ENCODE measurements at places on chromosomes 1 and 21. TPM values are rescaled to one million over a fixed set of nuclear protein-coding genes. Genes with fewer than 3 reads are reported as not detected.

Gene SYPL2
- 9.2 TPM for total RNA-seq

Gene CA6
- not detected for total RNA-seq

Gene VAMP3
- total RNA-seq, result 119 TPM

Gene OLIG2
- total RNA-seq, result not detected

DNA sequence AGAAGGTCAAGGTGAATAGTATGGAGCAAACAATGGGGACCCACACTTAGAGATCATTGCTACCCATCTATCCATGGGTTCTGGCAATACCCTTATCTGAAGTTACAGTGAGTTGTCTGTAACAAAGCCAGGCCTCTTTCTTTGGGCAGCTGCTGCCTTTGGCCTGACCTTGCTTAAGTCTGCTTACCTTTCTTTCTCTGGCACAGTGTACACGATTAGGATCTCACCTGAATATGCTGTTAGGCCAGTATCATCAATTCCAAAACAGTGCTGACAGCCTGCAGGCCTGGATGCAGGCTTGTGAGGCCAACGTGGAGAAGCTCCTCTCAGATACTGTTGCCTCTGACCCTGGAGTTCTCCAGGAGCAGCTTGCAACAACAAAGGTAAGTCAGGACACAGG, 132.9 kb upstream of the BMP8A start:
- no peak for DNase-seq

GRCh38 chr1:169529068-169529642, 43.4 kb upstream of the SLC19A2 start:
- DNase-seq, result no peak

DNA sequence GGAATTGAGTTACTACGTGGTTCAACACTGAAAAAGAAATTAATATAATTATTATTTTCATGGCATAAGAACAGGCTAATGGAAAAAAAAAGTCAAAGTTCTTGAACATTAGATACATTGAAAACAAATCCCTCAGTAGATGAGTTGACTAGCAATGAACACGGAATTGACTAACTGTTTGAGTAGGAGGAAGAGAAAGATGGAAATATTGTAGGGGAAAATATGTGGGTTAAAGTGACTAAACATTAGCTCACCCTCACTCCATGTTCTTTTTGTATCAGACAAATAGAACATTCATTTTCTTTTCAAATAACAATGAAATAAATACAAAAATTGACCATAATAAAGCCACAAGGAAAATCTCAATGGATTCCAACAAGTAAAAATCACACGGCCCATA, 84.3 kb downstream of the KCNK2 start:
- no peak for DNase-seq

GRCh38 chr1:245380790-245381535, 226.2 kb downstream of the KIF26B start:
- DNase-seq, result no peak

- DNase-seq, result peak; percentile 72
Measured at GRCh38 chr1:244599937-244600350, 53.0 kb upstream of the DESI2 start.

Data from adrenal gland (tissue), 19 donors.